ENCODE measurements at places on chromosomes 3 and 15.

DNA sequence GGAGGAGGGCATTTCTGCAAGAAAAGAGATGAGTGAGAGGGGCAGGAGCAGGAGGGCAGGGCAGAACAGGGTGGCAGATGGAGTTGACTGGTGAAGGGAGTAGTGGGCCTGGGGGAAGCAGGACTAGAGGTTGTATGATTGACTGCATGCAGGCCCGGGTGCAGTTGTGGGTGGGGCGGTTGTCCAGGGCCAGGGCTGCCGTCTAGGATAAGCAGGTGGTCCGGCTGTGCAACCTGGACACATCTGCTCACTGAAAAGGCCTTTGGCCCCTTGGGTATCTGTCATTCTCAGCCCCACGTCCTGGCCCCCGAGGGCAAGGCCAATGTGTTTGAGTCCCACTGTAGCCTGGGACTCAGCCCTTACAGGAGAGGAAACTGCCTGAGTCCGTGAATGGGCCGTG lies 25.4 kb downstream of the ALS2CL start:
- no peak for DNase-seq

DNA sequence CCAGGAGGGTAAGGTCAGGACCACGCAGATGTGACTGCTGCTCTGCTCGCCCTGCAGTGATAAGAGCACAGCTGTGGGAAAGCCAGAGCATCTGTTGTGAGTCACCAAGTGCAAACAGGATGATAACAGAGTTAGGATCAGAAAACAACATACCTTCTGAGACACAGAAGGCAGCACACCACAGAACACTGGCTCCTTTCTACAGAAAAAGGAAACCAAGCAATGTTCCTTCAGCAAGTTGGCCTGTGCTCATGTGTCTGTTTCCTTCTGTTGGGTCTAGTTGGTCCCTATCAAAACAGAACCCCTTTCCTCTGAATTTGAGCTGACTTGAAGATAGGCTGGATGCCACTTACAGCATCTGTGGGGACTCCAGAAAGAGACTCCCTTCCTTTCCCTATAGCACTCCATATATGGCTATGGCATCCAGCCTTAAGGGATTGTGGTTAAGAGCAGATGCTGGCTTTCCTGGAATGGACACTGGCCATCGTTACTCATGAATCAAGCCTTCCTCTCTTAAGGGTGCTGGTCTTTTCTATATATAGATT lies 440.7 kb upstream of the THBS1 start:
- DNase-seq, result no peak

- no peak for DNase-seq
These were observed 231.6 kb downstream of the SOX2 start for GRCh38 chr3:181943285-181943684.

DNA sequence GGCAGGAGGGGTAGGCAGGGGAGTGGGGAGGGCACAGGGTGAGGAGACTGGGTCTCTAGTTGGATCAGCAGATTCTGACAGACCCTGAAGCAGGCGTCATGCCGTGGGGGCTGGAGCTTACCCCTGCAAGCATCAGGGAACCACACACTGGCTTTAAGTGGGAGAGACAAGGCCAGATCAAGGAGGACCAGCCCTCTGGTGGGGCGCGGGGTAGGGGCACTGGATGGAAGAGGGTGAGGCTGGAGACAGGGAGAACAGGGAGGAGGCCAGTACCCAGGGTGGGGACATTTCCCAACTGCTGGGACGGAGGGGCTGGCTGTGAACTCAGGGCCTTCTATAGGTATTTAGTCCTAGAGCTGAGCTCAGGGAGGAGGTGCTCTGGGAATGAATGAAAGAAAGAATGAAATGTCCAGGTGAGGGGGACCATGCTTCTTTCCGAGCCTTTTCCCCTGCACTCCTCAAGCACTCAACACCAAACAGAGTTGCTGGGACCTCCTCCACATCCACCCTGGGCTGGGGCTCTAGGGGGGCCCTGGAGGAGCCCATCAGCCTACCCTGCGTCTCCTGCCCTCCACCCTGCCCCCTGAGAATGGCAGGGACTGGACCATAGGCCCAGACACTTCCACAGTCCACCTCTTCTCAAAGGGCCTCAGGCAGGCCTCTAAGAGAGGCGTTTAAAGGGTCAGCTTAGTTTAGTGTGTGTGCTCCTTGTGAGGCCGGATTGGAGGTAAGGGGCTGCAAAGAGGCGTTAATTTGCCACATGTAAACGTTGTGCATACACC lies 49.0 kb upstream of the FGD5 start:
- no peak for DNase-seq

DNA sequence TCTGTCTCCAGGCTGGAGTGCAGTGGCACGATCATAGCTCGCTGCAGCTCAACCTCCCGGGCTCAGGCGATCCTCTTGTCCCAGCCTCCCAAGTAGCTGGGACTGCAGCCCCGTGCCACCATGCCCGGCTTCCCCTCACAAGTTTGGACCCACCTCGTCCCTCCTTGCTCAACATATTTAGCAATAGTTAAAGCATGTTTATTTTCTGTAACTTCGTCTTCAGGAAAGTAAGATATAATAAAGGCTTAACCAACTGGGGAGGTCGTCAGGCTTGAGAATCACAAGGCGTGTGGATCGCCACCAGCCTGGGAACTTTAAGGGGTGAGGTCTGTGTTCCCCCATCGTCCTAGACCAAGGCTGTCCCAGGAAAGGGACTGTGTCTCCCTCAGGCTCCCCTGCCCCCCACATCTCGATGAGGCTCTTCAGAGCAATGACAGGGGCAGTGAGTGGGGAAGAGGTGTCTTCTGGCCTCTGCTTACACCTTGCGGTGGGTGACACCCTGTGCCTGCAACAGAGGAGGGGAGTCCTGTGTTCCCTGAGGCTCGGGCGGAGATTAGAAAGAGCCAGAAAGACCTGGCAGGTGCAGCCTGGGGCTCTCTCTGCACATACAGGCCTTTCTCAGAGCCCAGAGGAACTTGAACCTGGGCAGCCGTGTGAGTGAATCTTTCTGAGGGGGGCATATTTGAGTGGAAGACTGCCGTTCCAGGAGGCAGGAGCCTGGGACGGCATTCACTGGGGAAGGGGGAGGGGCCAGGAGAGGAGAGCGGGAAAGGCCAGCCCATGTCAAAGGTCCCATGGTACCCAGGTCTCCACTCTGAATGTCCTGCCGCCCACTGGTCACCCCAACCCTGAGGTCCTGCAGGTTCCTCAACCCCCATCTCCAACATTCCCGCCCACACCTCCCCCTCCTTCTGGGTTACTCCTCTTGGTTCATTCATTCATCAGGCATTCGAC lies 152.3 kb downstream of the SMAD6 start:
- no peak for DNase-seq

All from activated T-cell treated with anti-CD3 and anti-CD28 coated beads for 1 hour (primary cell).